Stimulated activated CD4-positive, alpha-beta T cell treated with anti-CD3 and anti-CD28 coated beads, TNF-alpha, amount 100 ng/mL, for 1 hour (primary cell): ENCODE measurements at places on chromosomes 1 and 21.

- no peak for DNase-seq
Observed at GRCh38 chr1:2650967-2651645, 18.3 kb upstream of the MMEL1 start.

GRCh38 chr1:2602866-2603520 lies 16.4 kb downstream of the PRXL2B start:
- DNase-seq: no peak

- DNase-seq: no peak
Observed at GRCh38 chr1:100622037-100622436, 84.1 kb downstream of the GPR88 start.

DNA sequence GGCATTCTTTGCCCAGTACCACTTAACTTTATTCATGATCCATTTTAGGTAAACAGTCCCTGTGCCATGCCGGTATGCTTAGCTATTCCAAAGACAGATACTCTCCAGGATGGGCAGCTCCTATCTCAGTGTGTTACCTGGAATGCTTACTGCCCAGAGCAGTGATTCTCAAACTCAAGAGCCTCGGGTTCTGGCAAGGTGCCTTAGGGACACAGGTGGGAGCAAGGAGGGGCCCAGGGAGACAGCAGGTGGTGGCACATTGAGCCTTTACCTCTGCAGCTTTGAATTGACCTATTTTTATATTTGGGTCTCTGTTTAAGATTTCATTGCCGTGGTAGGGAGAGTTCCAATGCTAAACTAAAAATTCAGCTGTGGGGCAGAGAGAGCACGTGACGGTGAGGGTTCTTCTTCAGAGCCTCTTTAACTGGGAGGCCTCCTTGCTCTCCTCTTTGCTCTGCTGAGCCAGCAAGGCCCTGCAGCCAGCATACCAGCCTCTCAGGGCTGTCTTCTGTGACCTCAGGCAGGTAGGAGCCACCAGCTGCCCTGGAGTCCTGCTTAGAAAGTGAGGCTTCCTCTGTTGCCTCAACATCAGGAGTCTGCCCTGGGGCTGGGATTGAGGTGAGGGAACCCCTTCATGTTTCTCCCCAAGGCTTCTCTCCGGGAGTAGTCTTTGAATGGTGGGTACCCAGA lies 20.2 kb downstream of the PHGDH start:
- DNase-seq: no peak

GRCh38 chr1:176826265-176826664 lies 338.2 kb downstream of the ASTN1 start:
- no peak for DNase-seq

DNA sequence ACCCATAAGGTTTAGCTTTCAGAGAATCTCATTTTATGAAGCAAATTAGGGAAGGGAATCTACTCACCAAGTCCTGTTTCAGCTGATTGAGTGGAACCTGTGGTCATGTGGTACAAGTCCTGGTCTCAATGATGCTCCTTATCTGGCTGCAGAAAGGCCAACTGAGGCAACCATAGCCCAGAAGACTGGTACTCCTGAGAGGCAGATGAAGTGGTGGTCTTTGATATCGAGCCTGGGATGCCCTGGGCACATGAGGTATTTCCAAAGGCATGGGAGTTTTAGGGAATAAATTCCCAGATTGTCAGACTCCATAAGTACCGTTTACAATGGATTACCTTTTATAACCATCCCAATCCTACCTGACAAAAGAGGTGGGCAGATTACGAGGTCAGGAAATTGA lies 3.3 kb downstream of the MX1 start:
- no peak for DNase-seq

DNA sequence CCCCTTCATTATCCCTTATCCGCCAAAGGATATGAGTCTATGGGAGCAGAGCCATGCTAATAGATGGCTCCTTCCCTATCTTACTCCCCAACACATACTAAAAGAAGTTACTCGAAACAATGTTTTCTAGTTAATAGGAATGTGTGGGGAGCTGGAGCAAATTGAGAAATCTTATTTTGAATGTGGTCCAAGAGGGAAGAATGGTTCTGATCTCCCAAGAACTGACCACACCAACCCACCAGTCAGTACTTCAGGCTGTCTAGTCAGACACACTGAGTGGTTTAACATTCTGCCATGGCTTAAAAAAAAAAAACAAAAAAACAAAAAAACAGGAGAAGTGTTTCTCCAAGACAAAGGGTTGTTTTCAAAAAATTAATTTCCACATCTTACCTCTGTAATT lies 31.5 kb upstream of the DNASE2B start:
- DNase-seq: no peak

DNA sequence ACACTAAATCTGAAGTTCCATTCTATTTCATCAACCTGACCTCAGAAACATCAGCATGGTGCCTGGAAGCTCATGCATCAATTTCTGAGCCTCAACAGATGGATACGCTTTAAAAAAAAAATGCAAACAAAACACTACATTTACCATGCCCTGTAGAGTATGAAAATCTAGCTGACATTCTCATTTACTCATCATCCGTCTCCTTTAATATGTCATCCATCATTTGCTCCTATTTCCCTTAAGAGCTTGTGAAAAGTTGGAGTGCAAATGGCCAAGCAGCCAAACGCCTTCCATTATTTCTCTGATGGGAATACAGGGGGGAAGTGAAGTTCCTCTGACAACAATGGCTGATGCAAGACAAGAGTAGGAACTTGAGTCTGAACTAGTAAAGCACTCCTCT lies 295.0 kb downstream of the TGFB2 start:
- DNase-seq: no peak

GRCh38 chr1:178579562-178579961 lies 66.7 kb downstream of the TEX35 start:
- no peak for DNase-seq

DNA sequence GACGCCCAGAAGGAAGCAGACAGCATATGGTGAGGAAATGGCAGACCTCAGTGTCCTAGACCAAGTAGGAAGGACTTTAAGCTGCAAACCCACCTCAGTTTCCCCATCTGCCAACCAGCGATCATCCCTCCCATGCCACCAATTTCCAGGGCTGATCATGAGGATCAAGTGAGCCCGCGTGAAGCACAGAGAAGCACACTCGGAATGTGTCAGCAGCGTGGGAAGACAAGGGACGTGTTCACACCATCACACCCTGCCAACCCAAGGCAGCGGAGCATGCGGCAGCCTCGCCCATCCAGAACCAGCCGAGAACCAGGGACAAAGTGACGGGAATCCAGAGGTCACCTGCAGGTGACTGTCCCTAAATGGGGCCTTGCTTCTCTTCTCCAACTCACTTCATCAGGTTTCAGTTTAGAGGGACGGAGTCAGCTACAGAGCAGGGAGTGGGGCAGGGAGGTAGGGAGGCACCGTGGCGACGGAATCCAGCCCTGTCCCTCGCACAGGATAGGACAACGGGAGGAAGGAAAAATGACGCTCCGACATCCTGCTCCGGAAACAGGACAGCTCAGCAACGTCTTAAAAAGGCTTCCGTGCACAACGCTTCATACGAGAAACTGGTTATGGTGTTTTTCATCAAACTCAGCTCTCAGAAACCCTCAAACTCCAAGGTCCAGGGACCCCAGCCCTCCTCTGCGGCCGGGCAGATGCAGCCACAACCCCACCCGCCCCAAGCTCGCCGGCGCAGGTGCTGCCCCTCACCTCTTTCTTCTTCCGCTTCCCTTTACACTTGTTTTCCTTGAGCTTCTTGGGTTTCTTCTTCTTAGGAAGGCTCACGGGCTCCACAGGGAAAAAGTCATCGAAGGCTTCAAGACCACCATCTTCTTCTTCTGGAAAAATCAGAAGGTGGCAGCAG lies 12.5 kb downstream of the CHD5 start:
- DNase-seq: no peak

- DNase-seq: no peak
Observed at GRCh38 chr1:166379447-166379846, 212.6 kb upstream of the FAM78B start.

DNA sequence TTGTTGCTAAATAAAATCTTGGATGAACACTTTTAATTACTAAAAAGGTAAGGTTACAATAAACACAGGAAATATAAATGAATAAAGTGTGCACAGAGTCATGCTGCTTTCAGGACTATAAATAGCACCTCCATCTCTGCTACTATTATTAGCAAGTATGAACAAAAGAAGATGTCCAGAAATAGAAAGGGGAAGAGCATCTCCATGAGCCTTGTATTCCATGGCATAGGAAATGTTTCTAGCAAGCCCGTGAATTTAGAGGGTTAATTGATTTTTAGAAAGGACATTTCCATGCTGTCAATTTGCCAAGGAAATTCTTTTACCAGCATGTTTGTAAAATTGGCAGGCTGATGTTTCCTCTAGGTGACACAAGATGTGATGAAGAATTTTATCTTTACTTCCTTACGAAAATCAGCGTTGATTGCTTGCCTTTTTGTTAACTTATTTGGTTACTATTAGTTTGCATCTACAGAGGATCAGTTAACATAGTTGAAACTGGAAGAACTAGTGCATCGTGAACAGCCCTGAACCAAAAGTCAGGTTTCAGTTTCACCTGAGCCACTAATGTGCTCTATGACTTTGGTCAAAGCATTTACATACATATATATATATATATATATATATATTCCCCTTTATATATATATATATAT lies 45.3 kb downstream of the NR5A2 start:
- DNase-seq: no peak
